ENCODE measurements at places on chromosomes 3 and 15. TPM values are rescaled to one million over a fixed set of nuclear protein-coding genes. Genes with fewer than 3 reads are reported as not detected.

- ATAC-seq: no peak
These were observed 33.6 kb upstream of the TOPAZ1 start for GRCh38 chr3:44208086-44208485.

DNA sequence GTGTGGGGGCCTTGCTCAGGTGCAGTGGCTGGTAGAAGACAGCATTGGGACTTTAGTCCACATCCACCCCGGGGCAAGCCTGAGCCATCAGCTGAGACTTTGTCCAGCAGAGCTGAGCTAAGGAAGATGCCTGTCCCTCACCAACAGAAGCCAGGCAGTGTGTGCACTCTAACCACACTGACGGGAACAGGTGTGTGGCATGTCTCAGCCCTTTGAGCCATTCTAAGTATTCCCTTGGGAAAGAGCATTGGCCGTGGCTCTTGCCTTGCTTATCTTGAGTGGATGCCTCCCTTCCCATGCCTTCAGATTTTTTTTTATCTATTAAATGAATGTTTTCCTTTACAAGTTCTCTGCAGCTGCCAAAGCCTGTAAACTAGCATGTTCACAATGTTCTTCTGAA is 3.5 kb downstream of the GABRA5 start:
- ATAC-seq: no peak

DNA sequence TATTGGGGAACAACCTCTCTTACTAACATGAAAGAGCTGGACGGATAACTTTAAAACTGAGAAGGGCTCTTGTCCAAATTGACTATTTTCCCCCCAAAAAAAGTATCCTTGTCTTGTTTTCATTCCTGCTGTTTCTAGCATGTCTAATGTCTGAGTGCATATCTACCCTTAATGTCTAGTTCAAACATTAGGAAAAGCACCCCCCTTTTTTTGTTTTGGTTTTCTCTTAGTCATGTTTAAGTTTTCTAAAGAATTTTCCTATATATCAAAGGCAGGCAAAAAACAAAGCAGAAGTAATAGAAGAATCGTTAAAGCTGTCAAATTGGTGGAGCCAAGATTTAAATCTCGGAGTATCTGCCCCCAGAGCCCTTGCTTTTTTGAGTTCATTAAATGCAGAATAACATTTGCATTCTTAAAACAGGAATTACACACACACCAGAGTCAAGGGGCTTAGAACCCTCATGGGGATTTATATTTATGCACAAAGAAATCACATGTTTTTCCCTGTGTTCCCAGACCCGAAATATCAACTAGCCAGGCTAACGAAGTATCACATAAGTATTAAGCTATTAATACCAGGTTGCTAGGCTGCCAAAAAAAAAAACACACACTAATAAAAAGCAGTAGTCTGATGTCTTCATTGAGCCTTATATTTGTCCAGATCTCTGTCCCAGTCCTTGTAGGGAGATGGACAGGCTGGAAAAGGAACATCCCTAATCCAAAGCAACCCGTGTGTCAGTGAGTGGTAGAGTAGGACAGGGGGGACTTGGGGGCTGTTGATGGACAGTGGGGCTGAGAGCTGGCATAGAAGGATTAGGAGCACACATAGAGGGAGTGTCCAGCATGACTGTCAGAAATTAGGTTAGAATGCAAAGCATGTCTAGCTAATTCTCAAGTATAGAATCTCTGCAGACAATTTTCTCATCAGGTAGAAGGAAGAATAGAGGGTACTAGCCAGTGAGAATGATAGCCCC is 103.6 kb upstream of the BFSP2 start:
- ATAC-seq: no peak

DNA sequence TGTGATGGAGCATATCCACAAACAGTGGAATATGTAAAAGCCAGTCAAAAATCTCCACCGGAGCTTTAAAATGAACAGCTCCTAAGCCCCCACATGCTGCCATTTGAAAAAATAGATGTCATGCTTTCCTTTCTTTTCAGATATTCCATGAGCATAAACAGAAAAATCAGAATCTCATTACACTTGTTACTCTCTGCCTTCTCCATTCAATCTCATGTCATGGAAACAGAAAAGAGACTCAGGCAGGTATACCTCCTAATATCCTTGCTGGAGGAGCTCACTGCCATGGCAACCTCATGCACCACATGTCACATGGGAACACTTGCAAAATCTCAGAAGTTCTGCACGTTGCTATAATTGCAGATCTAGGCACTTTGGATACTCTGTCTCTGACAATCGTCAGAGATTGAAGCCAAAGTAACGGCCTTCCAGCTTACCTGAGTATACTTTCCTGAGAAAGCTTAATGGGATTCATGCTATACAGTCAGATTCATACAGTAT is 317.0 kb upstream of the ADAMTS9 start:
- ATAC-seq: no peak

- no peak for ATAC-seq
These were observed 111.6 kb upstream of the DCBLD2 start for GRCh38 chr3:99013077-99013476.

GRCh38 chr3:24004171-24004938 is 59.3 kb downstream of the NR1D2 start:
- ATAC-seq: peak; percentile 89

GRCh38 chr3:23931597-23931996 is 13.5 kb upstream of the NR1D2 start:
- ATAC-seq: no peak

- ATAC-seq: no peak
These were observed 1.4 kb downstream of the EPHB1 start for GRCh38 chr3:134796281-134797056.

GRCh38 chr15:93361703-93362102 is 272.7 kb upstream of the RGMA start:
- ATAC-seq: no peak

DNA sequence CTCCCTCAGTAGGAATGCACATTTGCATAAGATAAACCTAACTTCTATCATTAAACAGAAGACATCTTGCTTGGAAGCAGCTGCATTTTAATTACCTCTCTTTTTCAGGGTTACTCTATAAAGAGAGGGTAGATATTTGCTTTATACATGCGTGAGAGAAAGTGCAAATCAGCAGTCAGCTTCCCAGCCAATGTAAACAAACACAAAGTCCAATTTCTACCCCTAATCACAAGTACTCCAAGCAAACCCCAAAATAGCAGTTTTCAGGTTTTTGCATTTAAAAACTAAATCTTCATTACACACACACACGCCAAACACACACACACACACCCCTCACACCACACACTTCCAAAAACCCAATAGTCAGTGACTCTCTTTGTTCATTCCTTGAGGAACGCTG is 303.9 kb upstream of the ALCAM start:
- ATAC-seq: no peak

GRCh38 chr3:138916824-138917223 is 30.1 kb downstream of the FOXL2 start:
- no peak for ATAC-seq

DNA sequence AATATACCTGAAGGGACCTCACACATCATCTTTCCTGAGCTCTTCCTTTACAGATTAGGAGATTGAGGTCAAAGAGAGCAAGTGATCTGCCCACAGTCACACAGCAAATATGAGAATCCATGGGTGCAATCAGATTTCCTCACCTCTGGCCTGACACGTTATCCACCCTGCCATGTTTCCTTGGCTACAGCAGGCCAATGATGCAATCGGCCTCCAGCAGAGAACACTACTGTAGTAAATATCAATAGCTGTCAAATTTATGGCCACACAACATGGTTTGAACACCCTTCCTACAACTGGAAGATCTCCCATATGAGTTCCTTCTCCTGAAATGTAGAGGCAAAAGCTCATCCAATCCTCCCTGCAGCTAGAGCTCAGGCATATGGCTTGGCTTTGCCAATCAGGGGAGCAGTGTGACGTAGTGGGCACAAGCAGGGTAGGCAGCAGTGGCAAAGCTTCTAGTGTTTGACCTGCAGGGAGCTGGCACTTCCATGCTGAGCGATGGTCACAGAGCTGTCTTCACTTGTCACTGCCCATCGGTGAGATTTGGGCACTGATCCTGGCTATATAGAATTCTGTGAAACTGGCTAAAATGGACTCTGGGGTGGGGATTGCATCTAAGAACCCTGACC is 271.3 kb downstream of the TJP1 start:
- no peak for ATAC-seq

DNA sequence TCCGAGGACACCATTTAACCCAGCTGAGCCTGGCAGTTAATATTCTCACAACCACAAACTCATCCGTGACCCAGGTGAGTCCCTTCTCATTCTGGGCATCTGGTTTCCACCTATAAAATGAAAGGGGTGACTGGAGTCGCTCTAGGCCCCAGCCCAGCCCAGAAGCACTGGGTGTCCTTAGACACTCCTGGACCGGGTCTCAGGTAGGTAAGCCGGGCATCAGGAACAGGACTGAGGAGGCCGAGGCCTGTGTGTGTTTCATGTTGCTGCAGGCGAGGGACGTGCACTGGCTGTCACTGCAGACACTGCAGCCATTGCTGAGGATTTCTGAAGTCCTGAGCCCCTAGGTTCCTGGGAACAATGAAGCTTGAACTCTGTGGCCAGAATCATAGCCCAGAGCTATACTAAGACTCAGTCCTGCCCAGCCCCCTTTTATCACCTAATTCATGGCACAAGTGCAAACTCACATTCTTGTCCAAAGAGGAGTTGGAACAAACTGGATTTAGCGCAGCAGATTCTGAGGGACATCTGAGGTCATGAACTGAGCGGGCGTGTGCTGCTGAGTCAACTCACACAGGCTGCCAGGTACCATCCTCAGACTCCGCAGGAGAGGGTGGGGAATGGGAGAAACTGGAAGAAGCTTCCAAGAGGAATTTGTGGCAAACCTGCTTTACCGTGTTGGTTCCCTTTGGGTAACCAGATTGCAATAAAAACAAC is 184.9 kb downstream of the FAM43A start:
- peak; percentile 66 for ATAC-seq

DNA sequence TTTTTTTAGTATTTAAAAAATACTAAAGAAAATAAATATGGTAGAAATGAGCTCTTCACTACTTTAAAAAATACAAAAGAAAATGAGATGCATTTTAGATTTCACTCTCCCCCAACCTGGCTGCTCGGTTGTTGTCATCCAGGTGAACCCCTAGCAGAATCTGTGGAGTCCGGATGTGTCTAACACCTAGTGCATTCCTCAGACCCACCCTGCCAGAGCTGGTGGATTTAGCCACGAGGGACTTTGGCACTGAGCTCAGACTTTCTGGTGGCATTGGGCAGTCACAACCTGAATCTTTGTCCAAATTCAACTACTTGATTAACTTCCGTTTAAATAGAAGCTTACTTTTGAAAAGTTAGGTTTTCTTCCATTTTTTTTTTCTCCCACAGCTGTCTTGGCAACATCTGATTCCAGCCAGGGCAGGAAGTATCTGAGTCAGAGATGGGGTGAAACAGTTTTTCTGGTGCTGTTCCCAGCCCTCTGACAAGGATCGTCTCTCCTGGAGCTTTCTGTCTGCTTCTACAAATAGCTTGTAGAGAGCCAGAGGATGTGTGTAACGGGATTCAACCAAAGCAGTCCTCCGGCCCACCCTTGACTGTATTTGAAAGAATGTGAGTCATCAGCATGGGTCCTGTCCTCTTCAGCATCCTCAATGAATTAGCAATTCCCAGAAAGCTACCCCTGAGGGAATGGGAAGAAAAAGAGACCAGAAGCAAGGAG is 301.8 kb upstream of the MCTP2 start:
- peak; percentile 84 for ATAC-seq

GRCh38 chr3:181274025-181274424 is 284.5 kb upstream of the DNAJC19 start:
- ATAC-seq: no peak

DNA sequence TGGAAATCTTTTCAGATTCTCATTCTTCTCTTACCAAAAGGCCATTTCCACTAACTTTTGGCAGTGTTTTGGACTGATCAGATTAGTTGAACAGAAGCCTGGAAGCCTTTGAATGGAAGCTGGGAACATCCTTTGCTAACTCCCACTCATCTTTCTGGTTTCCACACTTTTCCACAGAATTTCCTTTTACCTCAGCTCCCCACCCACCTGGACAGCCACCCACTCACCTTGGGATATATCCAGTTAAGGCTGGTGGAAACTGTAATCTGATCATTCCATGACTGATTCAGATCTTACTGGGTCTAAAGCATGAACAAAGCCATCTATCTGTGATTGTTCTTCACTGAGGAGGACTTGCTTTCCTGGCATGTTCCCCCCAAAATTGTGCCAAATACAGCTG is 119.5 kb downstream of the CCNL1 start:
- no peak for ATAC-seq

DNA sequence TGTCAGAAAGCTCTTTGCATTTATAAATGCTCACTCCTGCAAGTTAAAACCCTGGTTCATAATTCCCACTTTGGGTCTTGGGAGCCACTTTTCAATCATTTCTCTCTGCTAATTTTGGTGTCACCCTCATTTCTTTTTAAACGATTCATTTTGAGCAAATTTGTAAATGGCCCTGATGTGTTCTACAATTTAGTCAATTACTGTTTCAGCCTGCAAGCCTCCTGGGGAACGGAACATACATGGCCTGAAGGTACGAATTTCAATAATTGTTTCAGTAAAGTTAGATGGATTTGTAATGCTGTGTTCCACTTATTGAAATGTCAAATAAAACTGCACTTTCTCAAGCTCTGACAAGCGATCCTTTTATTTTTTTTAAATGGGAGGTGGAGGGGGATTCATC is 43.2 kb downstream of the MAP2K5 start:
- no peak for ATAC-seq

- peak; percentile 98 for ATAC-seq
These were observed 27.3 kb downstream of the SERP1 start for GRCh38 chr3:150519026-150519425.

GRCh38 chr15:92650256-92650655 is 5.3 kb downstream of the FAM174B start:
- ATAC-seq: no peak

DNA sequence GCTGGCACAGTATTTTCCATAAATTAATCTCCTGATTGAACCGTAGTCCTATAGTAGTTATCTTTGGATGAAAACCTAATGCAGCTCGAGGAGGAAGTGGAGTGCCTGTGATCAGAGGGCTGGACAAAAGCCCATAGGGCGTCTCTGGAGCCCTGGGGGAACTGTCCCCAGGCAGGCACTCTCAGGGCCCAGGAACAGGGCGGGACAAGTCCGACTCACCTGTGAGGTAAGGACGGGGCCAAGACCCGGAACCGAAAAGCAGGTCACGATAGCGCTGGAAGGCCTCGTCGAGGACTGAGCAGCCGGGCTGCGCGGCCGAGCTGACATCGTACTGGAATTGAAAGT is 341 bp downstream of the HEXA start:
- ATAC-seq: peak; percentile 82

- peak; percentile 36 for ATAC-seq
These were observed 206.3 kb downstream of the LSAMP start for GRCh38 chr3:116238846-116239565.

Gene TRIM42
- not detected for total RNA-seq

Gene AGBL1
- total RNA-seq: not detected

Gene HTR3E
- not detected for total RNA-seq

Gene NPTN
- 69.7 TPM for total RNA-seq

Gene C3orf49
- not detected for total RNA-seq

Gene SNTN
- total RNA-seq: not detected

Gene ETV5
- total RNA-seq: 4.3 TPM

Gene ADAMTS17
- total RNA-seq: 4.0 TPM

Gene VIPR1
- 3.9 TPM for total RNA-seq

Gene SOX14
- not detected for total RNA-seq

Gene TAGLN3
- total RNA-seq: not detected

Gene GOLGA8G
- not detected for total RNA-seq

All from esophagus mucosa (tissue), 1 donor.